Eye (tissue), 1 donor: ENCODE measurements at places on chromosomes 2 and 18.

DNA sequence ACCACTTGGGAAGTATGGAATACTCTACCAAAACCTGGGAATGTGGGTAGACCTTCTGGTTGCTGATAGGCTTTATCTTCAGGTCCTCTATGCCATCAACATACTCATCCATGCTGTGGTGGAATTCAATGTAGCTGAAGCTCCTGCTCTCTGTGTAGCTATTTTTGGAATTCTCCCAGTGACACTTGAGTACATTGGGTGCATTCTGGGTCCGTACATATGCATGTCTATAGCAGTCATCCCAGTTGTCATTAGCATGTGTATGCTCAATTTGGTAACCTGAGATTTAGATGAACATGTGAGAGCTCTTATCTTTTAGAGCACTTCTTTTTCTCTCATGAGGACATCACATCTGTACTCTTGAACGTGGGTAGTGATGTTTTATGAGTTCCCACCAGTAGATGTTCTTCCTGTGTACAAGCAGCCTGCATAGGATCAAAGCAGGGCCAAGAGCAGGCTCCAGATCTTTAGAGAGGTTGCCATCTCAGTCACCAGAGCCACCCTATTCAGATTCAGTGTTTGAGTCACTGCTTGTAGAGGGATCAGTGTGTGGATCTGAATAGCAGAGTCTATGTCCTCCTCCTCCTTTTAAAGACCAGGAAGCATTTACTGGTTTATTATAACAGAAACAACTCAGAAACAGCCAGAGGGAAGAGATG is 65.9 kb downstream of the MGAT5 start:
- no peak for DNase-seq

DNA sequence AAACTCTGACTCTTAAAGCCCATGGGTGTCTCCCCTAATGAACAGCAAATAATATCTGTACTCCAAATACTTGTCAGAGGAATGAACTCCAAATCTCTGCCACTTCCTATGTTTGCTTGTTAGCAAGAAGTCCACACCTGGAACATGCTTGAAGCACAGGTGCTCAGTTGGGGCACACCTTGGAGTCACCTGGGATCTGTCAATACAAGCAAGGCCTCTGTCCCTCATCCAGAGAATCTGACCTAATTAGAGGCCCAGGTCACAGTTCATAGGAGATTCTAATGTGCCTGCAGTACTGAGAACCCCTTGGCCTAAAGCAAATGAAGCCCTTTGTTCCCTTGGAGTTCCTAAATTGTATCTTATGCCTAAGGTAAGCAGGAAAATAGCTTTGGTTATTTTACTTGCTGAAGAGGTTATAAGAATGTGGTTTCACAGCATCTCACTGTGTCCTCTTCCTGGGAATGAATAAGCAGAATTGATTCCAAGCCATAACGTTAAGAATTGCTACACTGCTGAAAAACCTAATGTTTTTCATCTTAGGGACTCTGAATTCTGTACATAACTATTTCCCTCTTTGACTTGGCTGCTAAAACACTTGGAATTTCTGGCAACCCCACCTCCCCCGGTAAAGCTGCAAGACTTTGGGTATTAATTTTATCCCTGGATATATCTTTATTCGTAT is 113.4 kb downstream of the PIEZO2 start:
- no peak for DNase-seq

DNA sequence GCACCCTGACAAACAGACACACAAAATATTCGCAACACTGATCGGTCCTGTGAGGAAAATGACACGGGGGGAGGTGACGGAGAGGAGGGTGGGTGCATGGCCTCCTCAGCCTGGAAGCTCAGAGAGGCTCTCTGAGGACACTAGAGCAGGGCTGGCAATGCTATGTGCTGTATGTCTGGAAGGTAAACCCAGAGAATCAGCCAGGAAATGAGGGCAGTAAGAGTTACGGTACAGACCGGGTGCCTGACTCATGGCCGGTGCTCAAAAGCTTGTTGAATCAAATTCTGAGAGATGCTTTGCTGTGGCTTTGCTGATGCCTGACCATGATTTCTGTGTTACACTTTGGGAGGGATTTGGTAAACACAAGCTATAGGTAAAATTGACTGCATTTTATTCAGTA is 81.9 kb downstream of the CCDC93 start:
- DNase-seq: no peak

GRCh38 chr18:26556573-26556972 is 8.2 kb upstream of the KCTD1 start:
- no peak for DNase-seq
